ENCODE measurements at places on chromosomes 4 and X.

GRCh38 chrX:132022198-132022966 lies 720 bp upstream of the STK26 start:
- no peak for DNase-seq

DNA sequence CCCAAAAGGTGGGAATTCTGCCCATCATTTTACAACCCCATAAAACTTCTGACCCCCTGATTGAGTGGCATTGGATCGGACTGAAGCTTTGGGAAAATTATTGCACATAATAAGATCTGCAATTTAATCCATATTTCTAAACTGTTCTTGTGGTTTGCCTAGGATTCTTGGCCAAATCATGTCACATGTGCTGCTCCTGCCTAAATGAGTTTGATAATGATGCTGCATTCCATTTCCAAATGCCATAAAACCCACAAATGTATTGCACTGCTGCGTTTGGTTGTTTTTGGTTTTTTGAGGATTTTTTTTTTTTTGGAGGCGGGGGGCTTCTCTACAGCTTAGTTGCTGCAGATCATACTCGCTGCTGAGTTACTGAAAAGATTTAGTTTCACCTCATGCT lies 153.6 kb downstream of the QDPR start:
- no peak for DNase-seq

- DNase-seq: no peak
Observed at GRCh38 chrX:107683124-107683895, 55.0 kb downstream of the PRPS1 start.

DNA sequence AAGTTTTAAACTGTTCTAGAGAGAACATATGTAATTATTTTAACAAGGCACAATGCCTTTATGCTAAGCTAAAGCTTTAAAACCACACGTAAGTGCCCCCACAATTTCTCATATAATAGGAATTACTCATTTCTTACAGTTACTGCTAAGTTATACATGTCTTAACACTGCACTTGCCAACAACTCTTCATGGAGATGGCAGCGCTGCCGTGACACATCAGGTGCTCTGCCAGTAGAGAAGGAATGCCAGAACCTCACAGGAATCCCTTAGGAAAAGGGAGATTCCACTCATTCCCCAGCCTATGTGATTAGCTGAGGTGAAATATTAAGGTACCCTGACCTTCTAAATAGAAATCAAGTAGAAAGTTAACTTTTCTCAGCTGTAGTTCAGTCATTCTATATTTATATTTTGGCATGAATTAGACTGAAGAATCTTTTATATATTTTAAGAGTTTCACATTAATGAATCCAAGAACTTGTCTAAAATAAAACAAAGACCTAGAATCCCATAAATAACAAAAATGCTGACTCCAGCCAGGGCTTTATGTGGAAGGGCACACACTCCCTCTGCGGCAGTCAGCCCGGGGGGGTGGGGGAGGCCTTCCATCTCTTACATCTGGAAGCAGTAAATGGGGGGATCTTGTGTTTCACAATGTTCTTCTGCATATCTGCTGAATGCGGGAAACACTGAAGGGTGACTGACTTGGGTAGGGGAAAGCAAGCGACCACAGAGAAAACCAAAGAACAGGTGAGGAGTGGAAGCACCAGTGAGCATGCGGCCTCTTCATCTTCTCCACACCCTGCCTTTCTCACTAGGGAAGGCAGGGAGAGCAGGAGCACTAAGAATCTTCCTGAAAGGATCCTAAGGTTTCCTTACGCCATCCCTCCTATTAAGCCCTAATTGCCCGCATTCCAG lies 23.7 kb downstream of the ACSL1 start:
- no peak for DNase-seq

DNA sequence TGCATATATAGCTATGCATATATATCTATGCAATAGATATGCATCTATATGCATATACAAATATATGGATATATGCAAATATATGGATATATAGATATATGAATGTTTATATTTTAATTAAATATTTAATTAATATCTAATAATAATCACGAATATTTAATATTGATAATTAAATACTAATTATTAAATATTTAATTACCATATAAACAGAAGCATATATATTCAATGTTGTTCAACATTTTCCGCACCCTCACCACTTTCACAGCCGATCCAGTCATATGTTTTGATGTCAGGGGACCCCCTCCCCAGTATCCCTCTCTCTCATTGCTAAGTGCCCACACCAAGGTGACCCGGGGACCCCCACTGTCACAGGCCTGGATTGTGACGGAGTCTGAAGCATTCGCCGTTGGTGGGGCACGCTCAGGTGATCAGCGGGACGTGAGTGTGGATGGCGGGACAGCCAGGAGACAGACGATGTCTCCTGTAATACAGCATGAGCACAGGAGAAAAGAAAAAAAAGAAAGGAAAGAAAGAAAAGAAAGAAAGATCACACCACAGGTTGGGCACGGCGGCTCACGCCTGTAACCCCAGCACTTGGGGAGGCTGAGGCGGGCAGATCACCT lies 199.7 kb downstream of the CRLF2 start:
- no peak for DNase-seq

Measured in NCI-H146 (cell line).